ENCODE measurements at places on chromosomes 1 and 21. TPM values are rescaled to one million over a fixed set of nuclear protein-coding genes. Genes with fewer than 3 reads are reported as not detected.

Gene KIFAP3
- 113 TPM for total RNA-seq

Gene CNR2
- not detected for total RNA-seq

DNA sequence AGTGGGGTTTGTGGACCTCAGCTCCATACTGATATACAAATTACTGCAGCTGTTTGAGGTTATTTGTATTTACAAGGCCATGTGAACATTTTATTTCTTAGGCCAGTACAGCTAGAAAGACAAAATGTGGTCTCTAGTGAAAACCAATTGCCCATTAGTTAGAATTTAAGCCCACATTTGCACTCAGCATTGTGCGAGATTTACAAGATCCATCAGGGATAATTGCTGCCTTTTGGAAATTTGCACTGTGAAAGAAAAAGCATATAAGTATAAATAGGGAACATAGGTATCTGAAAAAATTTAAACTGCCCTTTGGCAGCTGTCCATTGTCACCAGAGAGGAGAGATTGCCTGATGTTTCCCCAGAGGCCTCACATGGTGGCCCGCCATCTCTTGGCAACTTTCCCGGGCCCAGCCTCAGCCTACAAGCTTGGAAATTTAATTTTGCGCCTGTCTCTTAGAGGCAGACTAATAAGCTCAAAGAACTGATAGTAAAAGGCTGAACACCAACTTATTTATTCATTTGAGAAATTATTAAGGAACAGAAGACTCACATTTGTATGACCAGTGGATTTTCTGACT lies 120.7 kb downstream of the MAP3K21 start:
- no peak for DNase-seq

GRCh38 chr1:67952071-67952470 lies 98.4 kb downstream of the DIRAS3 start:
- no peak for DNase-seq

- DNase-seq, result no peak
Observed at GRCh38 chr1:55285834-55286233, 70.7 kb upstream of the USP24 start.

DNA sequence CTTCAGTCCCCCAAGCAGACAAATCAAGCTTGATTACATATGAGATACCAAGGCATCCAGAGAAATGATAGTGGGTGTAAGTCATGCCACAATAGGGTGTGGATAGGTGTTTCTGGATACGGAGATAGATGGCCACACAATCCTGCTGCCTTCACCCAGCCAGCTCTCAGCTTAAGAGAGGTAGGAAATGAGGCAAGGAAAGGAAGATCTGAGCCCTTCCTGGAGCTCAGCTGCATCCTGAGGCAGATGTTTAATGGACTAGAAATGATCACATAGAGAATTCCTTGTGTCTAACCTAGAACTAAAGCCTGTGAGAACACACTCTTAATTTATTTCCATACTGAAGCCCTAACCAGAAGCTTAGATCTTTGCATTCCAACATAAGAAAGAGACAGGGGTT lies 210.3 kb downstream of the ST6GALNAC3 start:
- DNase-seq, result no peak

DNA sequence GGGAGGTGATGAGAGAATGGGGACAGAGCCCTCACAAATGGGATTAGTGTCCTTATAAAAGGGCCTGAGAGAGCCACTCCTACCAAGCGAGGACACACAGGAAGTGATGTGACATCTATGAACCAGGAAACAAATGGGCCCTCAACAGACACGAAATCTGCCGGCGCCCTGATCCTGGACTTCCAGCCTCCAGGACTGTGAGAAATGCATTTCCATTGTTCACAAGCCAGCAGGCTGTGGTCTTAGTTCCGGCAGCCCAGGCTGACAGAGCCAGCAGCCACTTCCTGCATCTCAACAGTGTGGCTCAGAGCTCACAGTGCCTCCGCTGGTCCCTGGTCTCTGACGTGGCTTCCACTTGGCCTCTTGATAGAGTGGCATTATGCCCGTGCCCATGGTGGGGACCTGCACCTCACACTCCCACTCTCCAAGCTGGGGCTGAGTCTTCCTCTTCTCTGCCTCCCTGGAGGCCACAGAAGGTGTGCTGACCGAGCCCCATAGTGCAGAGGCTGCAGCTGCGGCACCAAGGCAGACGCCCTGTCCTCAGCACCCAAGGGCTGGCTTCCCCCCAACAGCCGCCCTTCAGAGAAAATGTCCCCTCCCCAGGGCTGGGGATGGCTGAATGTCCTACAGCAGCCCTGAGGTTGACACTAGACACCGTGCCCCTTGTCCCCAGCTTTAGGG lies 44.9 kb downstream of the ACOT7 start:
- no peak for DNase-seq

GRCh38 chr21:26280148-26280547 lies 109.6 kb upstream of the APP start:
- no peak for DNase-seq

DNA sequence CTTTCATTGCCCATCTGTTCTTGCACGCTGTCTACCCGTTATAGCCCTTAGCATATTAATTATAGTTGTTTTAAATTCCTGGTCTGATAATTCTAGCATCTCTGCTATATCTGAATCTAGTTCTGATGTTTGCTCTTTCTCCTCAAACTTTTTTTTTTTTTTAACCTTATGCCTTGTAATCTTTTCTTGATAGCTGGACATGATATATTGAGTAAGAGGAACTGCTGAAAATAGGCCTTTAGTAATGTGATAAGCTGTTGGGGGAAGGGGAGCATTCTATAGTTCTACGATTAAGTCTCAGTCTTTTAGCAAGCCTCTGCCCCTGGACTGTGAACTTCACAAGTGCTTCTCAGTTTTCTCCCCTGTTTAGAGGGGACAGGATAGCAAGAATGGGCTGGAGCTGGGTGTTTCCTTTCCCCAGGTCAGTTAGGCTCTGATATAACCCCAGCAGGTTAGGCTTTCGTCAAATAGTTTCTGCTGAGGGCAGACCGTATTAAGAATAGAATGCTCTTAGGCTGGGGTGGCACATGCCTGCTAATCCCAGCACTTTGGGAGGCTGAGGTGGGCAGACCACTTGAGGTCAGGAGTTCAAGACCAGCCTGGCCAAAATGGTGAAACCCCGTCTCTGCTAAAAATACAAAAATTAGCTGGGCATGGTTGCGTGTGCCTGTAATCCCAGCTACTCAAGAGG lies 62.2 kb downstream of the ZFYVE9 start:
- no peak for DNase-seq

DNA sequence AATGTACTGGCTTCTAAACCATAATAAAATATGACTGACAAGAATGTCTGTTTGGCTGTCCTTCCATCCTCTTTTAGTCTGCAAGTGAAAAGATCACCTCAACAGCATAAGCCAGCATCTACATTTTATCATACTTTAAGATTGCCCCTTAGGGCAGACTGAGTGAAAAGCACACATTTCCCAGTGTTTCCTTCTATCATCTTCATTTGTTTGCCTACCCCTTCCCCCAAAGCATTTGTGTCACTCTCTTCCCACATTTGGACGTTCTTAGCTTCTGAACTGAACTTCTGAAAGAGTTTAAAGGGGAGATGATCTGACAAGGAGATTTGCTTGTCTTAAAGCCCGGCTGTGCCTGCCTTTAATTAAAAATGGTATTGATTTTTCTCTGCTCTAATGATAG lies 322.2 kb downstream of the SPATA17 start:
- DNase-seq, result no peak

- peak; percentile 19 for DNase-seq
Observed at GRCh38 chr1:241934866-241935265, 22.7 kb upstream of the BECN2 start.

DNA sequence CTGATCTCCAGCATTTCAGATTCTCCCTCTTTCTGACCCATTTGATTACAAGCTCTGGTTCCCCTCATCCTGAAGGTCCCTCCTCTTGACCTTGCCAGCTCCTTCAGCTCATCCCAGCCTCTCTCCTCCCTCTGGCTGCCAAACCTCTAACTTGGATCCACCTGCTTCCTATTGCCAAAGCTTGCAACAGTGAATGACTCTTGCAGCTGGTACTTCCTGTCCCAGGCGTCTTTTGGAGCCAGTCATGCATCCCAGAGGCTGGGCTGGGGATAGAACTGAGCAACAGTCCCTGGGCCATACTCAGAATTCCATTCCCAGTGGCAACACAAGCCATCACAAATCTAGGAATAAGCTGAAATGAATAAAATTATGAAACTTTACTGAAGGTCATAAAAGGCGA lies 27.7 kb upstream of the SPOCD1 start:
- DNase-seq, result no peak

Gene SLC5A9
- not detected for total RNA-seq

Gene PHF13
- total RNA-seq, result 9.5 TPM

- peak; percentile 44 for DNase-seq
Observed at GRCh38 chr1:204829133-204829825, 41.4 kb upstream of the NFASC start.

DNA sequence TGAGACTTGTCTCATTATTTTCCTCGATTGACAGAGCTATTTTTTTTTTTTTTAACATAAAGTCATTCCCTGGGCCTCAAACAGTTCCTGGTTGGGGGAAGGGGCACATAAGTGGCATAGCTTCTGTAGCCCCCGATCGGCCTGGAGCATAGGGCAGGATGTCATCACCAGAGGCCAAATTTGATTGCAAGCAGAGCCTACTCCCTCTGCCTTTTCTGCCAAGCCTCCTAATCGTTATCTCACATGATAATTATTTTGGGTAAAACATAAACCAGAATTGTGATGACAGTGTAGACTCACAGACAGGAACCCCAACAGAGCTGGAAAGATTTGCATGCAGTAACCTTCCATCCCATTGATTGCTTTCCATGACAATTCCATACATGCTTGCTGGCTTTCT lies 404.8 kb downstream of the PCP4 start:
- no peak for DNase-seq

DNA sequence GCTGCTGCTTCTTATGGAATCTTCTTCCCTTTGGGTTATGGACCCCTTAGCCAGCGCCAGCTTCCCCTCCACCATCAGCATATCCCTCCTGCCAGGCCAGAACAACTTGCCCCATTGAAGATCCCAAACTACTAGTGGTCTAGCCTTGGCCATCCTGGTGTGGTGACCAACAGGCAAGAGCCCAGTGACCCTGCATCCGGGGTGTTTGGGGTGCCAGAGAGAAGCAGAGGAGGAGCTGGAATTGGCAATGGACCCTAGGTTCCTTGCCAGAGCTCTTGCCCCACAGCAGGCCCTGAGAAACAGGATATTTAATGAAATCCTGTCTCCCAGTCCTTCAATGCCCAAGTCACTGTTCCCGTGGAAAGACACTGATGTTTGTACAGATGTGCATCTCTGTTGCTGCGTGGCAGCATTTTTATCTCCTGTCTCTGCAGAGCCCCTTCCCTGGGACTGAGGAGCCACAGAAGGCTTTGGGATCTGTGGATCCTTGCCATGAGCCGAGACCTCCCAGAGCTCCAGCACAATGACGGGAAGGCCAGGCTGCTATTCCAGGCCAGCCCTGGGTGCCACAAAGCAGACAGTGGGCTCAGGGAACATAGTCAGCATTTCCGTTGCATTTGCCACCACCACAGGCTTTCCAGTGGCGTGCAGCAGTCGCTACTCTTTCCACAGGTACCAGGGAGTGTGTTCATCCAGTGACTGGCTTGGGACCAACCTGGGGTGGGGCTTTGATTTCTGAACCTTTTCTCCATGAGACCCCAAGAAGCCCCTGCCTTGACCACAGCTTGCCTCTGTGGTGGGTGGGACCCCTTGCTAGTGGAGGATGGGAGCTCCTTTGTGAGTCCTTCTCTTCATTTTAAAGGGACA lies 21.6 kb downstream of the NAV1 start:
- DNase-seq, result no peak

DNA sequence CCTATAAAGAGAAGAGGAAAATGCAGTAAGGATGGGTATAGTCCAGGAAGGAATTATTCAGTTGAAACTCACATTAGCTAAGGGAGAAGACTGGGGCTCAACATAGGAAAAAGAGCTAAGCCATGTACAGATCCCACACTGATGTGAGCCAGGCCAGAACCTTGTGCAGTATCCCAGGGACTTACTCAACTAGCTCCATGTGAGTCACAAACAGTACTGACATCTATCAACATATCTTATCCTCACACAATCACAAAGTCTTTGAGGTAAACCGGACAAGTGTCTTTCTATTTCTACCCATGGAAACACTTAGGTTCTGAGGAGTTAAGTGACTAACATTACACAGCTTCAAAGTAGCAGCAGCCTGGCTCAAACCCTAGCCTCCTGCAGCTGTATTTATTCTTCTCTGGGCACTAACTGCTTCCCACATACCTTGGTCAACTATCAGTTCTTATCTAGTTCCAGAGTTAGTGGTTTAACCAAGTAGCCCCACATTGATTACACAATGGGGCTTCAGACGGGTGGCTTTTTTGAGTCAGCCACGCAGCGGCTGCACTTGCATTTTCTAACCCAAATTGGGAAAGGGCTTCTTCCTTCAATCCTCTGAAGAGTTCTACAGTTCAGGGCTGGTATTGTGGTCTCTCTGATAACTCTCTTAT lies 9.5 kb downstream of the CD5L start:
- no peak for DNase-seq

GRCh38 chr1:161185282-161185682 lies 8.0 kb upstream of the B4GALT3 start:
- peak; percentile 82 for DNase-seq

- DNase-seq, result peak; percentile 35
Observed at GRCh38 chr1:204744107-204744779, 58.7 kb upstream of the LRRN2 start.

GRCh38 chr1:220250681-220251080 lies 21.6 kb downstream of the RAB3GAP2 start:
- DNase-seq, result no peak

DNA sequence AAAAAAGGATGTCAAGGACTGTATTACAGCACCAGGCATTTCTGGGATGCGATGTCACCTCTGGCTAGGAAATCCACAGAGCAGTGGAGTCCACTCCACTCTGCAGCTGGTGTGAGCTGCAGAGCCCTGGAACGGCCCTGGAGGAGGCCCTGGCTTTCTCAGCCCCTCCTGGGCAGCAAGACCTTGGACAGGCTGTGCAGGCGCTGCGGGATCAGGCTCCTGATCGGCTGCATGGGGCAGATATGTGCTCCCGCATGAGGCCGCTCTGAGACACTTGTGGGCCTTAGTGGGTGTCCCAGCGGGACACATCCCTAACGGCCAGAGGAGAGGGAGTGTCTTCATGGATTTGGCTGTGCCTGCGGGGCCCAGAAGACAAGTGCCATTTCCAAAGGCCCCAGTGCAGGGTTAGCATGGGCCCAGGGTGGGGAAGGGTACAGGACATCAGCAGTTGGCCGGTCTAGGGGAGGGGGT lies 6.2 kb downstream of the DNMT3L start:
- no peak for DNase-seq

- DNase-seq, result no peak
Observed at GRCh38 chr1:90977522-90977921, 44.3 kb downstream of the ZNF644 start.

- no peak for DNase-seq
Observed at GRCh38 chr1:199976496-199977144, 50.9 kb upstream of the NR5A2 start.

- DNase-seq, result no peak
Observed at GRCh38 chr21:41921021-41921420, 32.8 kb downstream of the C2CD2 start.

- no peak for DNase-seq
Observed at GRCh38 chr1:21764615-21765423, 18.1 kb downstream of the USP48 start.

Data from cerebellum (tissue), 4 donors.